ENCODE measurements at places on chromosomes 1 and 21.

- DNase-seq, result no peak
Observed at GRCh38 chr1:151838222-151839081, 1.2 kb downstream of the C2CD4D start.

GRCh38 chr1:6419804-6420453 is at the start of gene HES2:
Gene HES2, minus strand, starts transcription at chr1:6419919. Its CDS starts 99 bp downstream, at chr1:6419820.
- no peak for DNase-seq

- no peak for DNase-seq
Observed at GRCh38 chr1:241706967-241707366, 54.9 kb downstream of the WDR64 start.

- no peak for DNase-seq
Observed at GRCh38 chr1:202365092-202365815, 16.8 kb downstream of the PPP1R12B start.

- no peak for DNase-seq
Observed at GRCh38 chr1:74689621-74690363, 16.2 kb upstream of the ERICH3 start.

DNA sequence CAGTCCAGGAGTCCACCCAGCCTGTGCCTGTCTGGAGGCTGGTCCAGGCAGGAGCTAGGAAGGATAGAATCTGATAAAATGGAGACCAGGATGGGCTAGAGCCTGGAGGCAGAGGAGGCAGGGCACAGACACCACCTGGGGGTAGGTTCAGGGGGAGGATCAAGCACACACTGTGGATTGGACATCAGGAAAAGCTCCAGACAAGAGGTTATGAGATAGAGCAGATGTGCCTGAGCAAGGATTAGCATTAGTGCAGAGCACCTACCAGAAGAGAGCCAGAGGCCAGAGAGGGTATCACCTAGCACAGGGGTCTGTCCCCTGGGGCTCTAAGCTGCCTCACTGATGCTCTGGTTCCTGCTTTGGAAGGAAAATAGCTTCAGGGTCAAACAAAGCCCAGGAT is 216.7 kb upstream of the ZC3H12A start:
- no peak for DNase-seq

- DNase-seq, result no peak
Observed at GRCh38 chr1:145692785-145693443, 14.3 kb downstream of the PDZK1 start.

- no peak for DNase-seq
Observed at GRCh38 chr1:29893806-29894205, 657.5 kb downstream of the PTPRU start.

DNA sequence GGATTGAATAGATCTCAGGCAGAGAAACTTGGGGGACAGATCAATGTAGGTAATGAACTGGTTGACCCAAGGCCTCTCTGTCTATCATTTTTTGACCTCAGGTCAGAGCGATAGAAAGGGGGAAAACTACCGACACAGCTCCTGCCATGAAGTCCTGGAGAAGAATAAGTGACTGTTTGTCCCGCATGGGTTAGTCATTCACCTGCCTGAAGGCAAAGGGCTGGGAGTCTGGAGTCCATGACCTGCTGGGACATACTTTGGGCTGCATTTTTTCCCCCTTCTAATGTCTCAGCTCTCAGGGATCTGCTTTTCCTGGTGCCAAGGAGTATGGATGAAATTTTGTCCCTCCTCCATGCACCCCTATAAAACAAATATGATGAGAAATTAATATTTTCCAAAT is 1.6 kb upstream of the ROR1 start:
- DNase-seq, result no peak

DNA sequence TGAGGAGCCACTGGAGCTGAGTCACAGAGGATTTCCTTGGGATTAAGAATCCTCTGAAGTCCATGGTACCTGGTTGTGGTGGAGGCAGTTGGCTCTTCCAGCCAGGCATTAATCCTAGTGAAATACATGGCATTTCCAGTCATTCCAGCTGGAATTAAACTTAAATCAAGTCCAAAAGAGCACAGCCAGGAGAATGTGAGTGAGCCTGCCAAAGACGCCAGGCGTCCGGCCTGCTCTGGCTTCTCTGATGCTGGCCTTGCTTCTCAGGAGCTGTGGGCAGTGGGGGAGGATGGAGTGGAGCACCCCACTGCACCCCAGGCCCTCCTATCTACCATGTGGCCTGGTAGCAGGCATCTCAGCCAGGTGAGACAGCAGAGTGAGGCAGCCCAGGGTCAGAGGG is 23.4 kb upstream of the TENT5C start:
- no peak for DNase-seq

- DNase-seq, result no peak
Observed at GRCh38 chr1:150309758-150310508, 11.4 kb upstream of the PRPF3 start.

GRCh38 chr1:23558140-23558871 is 995 bp downstream of the ID3 start:
- no peak for DNase-seq

GRCh38 chr1:214660900-214661299 is 57.9 kb downstream of the CENPF start:
- no peak for DNase-seq

DNA sequence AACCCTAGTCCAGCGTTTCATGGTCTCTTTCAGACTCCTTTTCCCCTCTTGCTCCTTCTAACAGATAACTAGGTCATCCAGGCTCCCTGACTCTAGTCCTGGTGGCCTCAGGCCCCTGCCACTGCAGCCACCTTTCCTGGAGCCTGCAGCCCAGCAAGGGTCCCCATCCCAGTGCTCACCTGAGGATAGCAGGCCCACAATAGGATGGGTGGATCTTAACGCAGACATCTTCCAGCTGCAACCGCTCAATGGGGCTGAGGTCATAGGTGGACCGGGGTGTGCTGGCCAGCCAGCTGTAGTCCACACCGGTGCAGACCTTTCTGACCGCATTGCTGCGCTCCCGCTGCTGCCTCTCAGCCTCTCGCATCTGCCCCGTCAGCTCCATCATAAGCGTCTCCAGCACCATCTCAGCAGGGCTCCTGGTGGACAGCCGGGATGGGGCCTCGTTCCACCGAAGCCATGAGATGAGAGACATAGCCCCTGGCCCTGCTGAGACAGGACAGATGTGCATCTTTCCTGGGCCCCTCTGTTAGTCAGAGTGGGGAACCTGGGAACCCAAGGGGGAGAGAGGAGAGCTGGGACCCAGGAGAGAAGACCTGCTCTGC is 10.9 kb downstream of the RD3 start:
- no peak for DNase-seq

DNA sequence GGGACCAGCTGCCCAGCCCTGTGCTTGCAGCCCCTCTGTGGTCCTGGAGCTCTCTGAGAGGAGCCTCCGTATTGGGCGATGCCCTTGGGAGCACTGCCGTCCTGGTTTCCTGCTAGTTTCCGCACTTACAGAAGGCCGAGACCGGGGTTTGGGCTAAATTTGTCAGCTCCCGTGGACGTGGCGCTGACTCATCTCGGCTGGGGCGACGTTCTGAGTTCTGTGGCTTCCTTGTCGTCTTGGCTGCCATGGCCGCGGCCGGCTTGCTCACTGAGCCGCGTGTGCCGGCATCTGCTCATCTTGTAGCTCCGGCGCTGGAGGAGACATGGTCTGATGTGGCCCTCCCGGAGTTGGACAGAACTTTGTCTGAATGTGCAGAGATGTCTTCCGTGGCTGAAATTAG is 64.9 kb downstream of the PCNT start:
- no peak for DNase-seq

- no peak for DNase-seq
Observed at GRCh38 chr1:161171191-161171590, 5.0 kb downstream of the PPOX start.

GRCh38 chr1:19398309-19398760 is 86.2 kb downstream of the SLC66A1 start:
- DNase-seq, result peak; percentile 23

DNA sequence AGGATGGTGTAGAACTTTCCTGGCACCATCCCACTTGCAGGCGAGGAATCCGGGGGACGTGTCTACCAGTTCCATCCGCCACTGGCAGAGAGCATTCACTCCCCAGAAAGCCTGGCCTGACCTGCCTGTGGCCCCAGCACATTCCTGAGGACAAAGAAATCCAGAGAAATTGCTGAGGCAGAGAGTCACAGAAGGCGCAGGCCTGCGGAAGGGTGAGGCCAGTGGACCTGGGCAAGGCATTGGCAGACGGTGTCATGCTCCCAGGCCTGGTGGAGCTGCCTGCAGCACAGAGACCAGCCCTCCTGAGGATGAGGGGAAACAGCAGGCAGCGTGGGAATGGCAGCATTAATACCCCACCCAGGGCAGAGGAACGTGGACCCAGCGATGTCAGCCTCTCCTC is 81.2 kb upstream of the F3 start:
- no peak for DNase-seq

DNA sequence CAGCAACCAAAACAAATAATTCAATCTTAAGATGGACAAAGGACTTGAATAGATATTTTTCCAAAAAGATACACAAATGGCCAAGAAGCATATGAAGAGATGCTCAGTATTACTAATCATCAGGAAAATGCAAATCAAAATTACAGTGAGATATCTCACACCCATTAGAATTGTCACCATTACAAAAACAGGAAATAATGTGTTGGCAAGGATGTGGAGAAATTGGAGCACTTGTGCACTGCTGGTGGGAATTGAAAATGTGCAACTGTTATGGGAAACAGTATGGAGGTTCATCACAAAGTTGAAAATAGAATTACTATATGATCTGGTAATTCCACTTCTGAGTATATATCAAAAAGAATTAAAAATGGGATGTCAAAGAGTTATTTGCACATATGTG is 83.2 kb downstream of the SH3GLB1 start:
- no peak for DNase-seq

- DNase-seq, result no peak
Observed at GRCh38 chr21:20661745-20662422, 336.3 kb upstream of the NCAM2 start.

GRCh38 chr1:193113258-193113991 is 8.2 kb upstream of the GLRX2 start:
- no peak for DNase-seq

DNA sequence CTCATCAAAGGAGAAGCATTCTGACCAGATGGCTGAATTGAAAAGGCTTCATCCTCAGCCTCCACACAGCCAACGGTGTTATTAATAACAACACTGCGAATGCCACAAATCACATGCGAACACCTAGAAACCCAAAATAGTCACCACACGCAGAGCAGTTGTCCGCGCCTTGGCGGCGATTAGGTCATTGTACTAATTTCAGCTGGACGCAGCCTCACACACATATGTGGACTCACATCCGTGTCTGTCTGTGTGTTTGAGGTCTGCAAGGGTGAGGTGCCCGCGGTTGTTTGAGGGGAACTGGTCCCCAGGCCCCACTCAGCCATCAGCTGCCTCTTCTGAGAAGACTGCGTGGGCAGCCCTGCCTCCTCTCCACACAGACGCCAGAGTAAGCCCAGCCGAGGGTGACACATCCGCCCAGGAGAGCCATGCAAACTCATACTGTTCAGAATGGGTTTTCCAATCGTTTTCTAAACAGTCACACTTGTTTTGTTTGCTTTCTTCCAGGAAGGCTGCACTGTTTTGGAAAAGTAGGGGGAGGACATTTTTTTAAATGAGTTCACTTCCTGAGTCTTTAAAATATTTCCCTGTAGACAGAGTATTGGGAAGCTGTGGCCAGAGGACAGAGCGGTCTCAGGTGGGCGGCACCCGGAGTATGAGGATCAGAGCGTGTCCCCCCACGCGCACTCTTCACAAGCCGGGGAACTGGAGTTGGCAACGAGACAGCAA is 53.4 kb downstream of the TOMM20 start:
- peak; percentile 64 for DNase-seq
